T-helper 1 cell (primary cell): ENCODE measurements at places on chromosomes 3 and 15.

- DNase-seq, result no peak
Observed at GRCh38 chr15:28895566-28895965, 9.8 kb downstream of the APBA2 start.

DNA sequence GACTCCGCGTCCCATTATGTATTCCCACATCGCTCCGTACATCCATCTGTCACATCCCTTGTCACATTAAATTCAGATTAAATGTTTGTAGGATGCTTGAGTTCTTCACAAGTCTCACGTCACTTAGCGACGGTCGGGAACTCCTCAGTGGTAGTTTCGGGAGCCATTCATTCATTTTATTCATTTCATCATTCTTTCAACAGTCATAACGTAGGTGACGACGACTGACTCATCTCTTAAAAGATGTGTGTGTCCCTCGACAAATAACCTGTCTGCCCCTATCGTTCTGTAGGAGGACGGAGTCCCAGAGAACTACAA is 272 bp upstream of the SRPRB start:
- DNase-seq, result no peak

GRCh38 chr3:149221783-149222517 is at the start of gene CP:
TSS of gene CP (minus strand) at chr3:149221829. CDS start at chr3:149221792, 37 bp downstream.
- no peak for DNase-seq

GRCh38 chr3:67609709-67610108 is 44.7 kb downstream of the SUCLG2 start:
- DNase-seq, result no peak

- no peak for DNase-seq
Observed at GRCh38 chr3:160084998-160085397, 96.4 kb downstream of the IL12A start.

GRCh38 chr3:61893840-61894566 is 332.6 kb downstream of the PTPRG start:
- no peak for DNase-seq

DNA sequence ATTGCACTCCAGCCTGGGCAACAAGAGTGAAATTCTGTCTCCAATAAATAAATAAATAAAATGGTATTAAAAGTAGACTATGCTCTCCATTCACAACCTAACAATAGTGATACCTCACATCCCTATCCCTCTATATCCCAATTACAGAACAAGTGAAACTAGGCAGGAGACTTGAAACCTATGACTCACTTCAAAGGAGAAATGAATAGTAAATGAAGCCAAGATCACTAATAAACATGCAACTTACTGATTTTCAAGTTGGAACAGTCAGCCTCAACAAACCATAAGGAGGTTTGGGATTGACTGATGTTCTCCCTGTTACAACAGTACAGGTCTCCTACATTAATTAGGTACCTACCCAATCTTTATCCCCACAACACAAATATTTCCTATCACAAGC is 103.4 kb downstream of the GSK3B start:
- DNase-seq, result no peak

DNA sequence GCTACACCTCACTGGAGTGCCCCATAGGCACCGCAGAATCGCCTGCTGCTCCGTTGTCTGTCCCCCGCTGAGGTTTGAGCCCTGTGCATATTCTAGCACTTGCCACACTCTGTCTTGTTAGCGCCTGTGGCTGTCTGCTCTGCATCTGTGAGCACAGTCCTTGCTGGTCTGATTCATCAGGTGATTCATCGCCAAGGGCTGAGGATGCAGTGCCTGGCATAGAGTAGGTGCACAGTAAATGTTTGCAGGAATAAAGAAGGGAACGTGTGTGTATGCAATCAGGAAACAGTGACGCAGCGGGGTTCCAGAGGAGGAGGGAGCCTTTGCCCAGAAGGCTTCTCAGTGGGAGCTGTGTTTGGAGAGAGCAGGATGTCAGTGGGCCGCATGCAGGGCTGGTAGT is 124.0 kb upstream of the PLXNA1 start:
- no peak for DNase-seq
